Cardiac muscle cell (in vitro differentiated cells and primary cell): ENCODE measurements at places on chromosomes 6 and 20.

DNA sequence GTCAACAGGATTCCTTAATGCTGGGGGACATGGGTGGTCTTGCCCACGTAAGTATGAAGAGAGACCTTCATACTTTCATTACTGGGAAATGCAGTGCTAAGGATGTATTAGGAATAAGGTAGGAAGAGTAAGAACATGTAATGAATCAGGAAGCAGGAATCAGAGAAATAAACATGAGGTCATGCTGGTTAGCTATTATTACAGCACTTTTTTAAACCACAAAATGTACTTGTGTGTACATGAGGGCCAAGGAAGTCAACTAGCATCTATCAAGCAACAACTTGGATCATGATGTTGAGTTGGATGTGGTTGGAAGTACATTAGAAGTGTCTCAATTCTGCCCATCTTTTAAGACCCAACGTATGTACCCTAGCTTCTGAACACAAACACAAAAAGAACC is 63.5 kb upstream of the E2F3 start:
- no peak for DNase-seq

DNA sequence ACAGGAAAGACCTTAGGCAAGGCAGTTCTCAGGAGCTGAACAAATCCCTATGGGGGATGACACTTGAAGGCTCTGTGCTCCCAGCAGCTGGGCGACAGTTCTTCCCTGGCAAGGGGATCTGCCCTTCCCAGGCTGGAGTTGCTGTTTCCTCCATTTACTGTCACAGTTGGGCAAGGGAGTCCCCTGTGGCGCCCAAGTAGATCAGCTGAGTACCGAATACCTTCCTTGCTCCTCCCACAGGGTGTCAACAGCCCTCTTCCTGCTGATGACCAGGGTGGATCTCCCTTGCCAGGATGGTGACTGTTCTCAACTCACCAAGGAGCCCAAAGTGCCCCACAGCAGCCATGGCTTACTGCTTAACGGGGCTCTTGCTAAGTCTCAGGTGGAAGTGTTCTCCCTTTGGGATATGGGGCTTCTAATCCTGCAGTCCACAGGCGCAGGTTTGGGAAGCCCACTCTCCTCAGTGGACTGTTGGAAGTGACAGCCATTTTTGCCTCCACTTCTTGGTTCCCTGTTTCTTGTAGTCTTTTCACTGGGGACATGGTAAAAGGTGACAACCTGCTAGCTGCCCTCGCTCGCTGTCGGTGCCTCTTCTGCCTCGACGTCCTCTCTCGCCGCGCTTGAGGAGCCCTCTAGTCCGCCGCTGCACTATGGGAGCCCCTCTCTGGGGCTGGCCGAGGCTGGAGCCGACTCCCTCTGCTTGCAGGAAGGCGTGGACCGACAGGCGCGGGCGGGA is 5.7 kb upstream of the PSMG4 start:
- DNase-seq, result no peak

GRCh38 chr20:34644345-34644744 is 32.5 kb downstream of the PIGU start:
- DNase-seq, result no peak

DNA sequence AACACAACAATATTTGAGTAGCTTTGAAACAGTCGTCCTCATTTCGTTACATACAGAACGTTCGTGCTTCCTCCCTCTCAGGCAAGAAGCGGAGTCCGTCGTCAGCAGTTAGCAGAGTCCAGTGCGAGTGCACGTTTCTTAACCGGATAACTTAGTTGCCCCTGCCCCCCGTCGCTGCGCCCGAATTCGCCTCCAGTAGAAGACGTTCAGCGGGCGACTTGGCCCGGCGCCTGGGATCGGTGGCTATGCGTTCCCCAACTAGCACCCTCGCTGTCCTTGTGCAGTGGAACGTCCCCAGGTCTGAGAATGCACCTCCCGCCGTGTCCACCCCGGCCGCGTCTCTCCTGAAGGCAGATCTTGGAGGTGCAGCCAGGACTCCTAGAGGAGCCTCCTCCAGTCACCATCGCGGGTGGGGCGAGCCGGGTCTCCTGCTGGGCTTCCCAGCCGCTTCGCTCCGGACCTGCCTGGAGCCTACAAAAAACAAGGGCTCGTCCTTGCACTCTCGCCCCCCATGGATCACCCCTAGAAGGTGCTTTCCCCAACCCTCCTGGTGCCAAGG is 910 bp upstream of the PCSK2 start:
- no peak for DNase-seq

GRCh38 chr6:170047823-170048222 is 243.1 kb downstream of the DLL1 start:
- DNase-seq, result no peak

DNA sequence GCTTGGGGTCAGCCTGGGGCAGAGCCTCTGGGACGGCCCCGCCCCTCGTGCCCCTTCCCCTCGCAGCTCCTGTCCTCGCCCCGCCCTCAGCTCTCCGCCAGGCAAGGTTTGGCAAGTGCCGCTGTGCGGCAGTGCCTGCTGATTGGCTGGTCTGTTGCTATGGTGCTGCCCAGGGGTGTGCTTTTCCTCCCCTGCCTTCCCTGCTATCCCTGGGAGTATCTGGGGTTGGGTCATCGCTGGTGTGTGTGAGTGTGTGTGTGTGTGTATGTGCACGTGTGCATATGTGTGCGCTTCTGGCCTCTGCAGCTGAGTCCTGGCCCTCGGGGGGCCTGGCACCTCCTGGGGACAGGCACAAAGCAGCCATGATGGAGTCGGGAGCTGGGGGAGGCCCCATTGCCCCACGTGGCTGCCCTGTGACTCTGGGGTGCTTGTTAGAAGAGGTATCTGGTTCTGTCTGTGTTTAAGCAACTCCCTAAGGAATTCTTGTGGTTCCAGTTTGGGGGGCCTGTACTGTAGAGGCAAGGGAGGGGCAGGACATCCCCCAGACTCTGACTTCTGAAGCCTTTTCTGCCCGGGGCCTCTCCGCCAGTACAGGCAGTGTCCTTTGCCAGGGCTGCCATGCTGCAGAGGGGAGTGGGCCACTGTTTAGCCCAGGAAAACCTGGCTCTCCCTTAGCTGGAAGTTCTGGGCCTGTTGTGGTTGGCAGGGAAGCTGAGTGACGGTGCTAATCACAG is 6.9 kb downstream of the RTEL1 start:
- DNase-seq, result peak; percentile 52

- no peak for DNase-seq
Measured at GRCh38 chr6:145872669-145873068, 58.1 kb upstream of the FBXO30 start.

- no peak for DNase-seq
Measured at GRCh38 chr6:46204880-46205650, 34.3 kb upstream of the ENPP5 start.

DNA sequence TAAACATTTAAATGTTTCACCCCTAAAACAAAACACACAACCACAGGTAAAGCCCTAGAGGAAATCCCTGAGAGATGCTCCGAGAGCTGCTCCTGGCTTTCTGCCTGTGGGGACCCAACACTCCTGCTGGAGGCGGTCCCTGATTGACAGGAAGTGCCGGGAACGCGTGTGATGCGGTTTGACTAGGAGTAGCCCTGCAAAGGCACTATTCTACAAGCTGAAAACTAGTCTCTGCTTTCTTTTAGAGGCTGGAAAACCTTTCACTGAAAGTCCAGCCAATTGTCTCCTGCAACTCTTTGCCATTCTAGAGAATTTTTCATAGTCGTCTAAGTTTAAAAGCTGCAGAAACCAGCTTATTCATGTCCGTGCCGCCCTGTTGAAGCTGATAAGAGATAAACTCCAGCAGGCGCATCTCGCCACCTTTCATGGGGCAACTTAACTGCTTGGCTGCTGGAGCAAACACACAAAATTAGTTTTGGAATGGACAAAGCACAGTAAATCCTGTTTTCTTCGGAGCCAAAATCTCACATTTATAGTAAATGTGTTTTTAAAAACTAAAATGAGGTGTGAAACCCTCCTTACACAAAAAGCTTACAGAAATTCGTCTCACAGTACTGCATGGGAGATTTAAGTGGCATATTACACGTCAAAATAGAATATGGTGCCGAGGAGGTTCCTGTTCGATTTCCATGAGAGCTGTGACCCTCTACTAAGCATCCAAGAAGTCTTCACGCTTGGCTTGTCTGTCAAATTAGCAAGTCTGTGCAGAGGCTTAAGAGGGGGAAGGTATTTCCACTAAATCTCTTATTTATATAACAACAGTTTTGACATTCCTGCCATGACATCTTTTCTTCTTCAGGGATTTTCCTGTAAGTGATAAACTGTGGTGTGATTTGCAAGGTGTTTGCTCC is 46.9 kb downstream of the DACT2 start:
- DNase-seq, result peak; percentile 42

DNA sequence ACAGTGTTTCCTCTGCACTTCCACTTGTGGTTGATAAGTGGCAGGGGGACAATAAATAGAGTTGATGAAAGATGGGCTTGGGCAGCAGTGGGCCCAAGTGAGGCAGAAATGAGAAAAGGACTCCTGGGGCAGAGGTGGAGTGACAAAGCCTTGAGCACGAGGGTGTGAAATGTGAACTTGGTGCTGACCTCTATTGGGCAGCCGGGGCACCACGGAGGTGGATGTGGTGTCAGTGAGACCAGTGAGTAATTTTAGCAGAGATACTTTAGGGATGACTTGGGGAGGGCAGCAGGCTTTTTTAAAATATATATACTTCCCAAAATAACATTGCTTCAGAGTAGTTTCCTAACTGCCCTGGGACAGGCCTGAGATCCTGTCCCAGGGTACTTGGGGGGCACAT is 30.6 kb upstream of the MYLK2 start:
- DNase-seq, result no peak

DNA sequence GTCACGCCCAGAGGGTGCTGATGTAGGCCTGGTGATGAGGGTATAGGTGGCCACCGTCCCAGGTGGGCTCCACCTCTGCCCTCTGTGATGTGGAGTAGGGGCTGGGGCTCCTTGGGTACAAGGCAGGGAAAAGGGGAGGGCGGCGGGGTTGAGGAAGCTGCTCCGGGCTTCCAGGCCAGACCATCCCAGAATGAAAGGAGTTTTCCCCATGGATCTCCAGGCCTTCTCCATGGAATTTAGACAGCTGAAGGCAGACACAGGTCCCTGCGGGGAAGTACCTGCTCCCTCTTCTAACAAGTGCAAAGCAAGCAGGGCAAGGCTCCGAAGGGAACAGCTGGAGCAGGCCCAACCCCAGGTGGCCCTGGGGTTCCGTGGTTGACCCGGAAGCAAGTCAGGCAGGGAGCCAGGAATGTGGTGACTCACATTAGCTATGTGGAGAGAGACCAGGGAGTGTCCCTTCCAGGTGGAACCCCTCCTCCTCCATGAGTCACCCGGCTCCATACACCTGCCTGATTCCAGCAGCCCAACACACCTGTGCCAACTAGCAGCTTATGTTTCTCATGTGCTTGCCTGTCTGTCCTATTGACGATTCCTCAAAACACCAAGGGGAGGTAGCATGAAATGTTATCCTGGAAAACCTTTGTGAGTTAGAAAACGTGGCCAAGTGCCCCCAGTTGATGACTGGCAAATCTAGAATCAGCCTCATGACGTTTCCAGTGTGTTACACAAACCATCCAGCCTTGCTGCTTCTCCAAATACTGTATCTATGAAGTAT is 59.7 kb upstream of the SNX9 start:
- no peak for DNase-seq

GRCh38 chr6:133740816-133741215 is 148.1 kb upstream of the TCF21 start:
- no peak for DNase-seq

DNA sequence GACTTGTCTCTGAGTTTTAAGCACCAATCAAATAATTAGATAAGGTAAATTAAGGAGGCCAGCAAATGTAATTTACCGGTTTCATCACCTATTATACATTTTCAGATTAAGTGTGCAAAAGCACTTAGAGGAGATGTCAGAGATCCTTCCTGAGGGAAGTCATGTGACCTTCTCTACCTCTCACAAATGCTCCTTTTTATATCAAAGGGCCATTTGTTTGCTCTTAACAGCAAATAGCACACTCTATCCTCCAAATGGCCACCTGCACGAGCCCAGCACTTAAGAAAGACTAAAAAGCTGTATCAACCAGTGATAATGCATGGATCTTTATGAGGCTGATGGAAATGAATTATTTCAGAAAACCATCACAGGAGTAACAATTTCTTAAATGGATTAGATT is 149.4 kb downstream of the ELOVL4 start:
- DNase-seq, result no peak

GRCh38 chr6:50463931-50464330 is 249.4 kb upstream of the TFAP2D start:
- DNase-seq, result no peak

DNA sequence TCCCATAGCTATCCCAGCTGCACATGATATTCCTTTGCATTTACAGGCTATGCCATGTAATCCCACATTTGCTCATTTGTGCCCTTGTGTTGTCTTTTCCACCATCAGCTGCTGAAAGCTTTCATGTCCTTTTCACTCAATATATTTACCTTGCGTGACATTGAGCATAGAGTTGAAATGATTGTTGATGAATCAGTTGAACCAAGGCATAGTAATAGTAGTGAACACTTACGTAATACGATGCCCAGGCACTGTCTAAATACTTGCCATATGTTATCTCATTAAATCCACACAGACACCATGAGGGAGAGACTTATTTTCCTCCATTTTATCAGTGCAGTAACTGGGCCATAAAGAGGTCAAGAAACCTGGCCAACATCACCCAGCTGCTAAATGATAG is 13.1 kb downstream of the RNF8 start:
- no peak for DNase-seq

DNA sequence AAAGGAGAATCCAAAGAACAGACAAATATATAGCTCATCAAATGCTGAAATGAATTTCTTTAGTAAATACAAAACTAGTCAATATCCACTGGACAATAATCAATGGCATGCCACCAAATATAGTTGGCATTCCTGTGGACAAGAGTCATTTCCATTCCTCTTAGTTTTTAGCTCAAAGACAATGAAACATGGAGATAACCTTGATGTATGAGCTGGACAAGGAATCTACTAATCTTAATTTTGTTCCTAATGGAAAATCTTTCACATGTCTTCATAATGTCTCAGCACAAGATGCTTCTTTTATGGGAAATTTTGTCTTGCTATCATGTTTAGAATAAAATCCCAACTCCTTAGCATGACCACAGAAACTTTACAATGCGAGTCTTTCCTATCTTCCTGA is 87.8 kb downstream of the PFDN4 start:
- no peak for DNase-seq

- DNase-seq, result no peak
Measured at GRCh38 chr6:48315051-48315719, 204.2 kb upstream of the PTCHD4 start.
